ENCODE measurements at places on chromosomes 5 and 9.

DNA sequence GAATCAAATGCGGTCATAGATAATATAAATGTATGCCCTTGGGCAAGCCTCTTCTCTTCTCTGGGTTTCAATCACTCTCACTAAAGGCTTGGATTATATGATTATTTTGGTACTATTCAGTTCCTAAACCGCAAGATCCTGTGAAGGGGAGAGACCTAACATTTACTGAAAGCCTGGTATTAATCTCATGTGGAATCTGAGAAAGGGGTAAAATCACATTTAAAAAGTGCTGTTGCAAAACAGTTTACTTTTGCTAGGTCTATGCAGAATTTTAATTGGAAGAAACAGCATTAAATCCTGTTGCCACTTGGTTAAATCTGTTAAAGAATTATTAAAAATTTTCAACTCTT, 50.7 kb downstream of the SLC44A1 start:
- DNase-seq = no peak

DNA sequence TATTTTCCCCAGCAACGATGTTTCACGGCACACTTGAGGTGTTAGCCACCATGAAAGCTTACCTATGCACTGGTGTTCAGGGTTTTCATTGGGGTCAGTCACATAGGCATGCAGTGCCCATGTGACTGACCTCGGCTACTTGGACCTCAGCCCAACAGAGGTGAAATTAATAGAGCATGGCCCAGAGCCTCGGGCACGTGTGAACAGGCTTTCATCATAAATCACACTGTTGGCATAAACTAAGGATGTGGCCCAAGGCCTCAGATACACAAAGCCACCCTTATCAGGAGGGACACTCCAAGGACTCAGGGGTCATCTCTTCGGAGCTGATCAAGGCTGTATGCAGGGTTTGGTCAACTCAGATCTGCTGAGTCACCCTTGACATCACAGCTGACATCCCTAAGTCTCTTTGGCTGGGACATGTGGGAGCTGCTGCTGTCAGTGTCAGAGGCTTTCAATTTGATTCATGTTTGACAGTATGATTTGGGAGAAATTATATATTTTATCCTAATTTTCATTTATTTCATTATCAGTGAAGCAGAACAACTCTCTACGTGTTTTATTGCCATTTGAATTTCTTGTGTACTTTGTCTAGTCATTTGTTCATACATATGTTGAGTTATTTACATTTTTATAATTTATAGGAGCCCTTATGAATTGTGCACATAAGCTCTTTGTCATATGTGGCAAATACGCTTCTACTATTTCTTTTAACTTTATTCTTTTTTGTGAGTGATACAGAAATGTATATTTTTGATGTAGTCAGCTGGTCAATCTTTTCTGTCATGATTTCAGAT, 59.7 kb upstream of the ANKRD33B start:
- no peak for DNase-seq

- peak; percentile 72 for DNase-seq
Measured at GRCh38 chr5:91332267-91333045, 50.7 kb downstream of the ARRDC3 start.

GRCh38 chr5:150945947-150946346, 41.2 kb upstream of the ZNF300 start:
- no peak for DNase-seq

- no peak for DNase-seq
Measured at GRCh38 chr5:1021136-1021968, 12.8 kb downstream of the NKD2 start.

DNA sequence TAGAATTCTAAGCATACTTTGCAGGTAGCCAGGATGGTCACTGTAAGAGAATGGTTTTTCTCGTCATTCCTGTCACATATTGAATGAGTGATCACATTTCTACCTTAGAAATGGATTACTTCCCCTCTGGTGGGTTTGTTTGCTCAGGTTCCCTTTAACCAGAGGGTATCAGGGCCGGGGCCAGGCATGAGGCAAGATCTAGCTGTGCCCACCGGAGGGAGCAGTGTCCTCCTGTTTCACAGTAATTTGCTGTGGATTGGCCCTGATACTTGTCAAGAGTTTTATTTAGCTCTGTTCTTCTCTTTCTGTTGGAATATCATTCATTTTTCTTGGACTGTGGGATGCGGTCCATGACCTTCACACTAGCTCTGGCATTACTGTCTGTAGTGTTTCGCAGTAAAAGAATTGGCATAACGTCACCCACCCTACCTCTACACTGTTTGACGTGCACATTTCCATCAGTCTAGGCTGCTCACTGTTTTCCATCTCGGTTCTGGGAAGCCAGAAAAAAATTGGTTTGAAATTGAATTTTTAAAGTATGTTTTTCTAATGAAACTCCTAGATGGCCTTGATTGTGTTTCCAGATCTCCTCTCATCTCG, 42.4 kb upstream of the ZBED3 start:
- peak; percentile 46 for DNase-seq
